Brain pericyte (primary cell): ENCODE measurements at places on chromosomes 5 and 9.

DNA sequence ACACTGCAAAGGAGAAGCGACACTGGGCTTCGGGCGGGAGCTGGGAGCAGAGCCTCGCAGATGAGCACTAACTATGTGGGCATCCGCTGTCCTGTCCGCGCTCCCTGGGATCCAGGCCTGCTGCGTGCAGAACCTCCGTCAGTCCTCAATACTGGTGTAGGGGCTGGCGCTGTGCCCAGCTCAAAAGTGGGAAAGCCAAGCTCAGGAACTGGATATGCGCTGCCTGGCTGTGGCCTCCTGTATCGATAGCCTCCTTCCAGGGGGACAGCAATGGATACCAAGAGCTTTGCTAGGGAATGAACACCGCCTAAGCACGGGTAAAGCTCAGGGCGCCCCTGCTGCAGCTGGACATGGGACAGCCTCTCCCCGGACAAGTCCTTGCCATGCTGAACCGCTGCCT is 270.4 kb downstream of the NSG2 start:
- no peak for DNase-seq

DNA sequence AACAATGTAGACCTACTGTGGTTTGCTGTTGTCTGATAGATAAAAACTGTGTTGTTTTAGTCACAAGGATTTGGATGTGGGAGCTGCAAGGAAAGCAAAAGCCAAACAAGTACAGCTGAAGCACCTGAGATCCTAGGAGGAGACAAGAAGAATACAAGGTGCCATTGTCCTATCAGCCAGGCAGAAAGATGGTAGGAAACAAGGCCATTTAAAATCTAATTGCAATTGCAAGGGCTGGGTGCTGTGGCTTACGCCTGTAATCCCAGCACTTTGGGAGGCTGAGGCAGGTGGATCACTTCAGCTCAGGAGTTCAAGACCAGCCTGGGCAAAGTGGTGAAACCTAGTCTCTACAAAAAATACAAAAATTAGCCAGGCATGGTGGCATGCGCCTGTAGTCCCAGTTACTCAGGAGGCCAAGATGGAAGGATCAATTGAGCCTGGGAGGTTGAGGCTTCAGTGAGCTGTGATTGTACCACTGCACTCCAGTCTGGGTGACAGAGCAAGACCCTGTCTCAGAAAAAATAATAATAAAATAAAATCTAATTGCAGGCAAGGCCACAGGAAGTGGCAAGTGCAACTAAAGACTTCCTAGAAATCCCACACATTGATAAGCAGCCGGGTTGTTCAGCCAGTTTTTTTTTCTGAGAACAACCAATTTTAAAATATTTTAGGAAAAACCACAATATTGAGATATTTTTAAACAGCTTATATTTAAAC is 22.6 kb downstream of the DOCK8 start:
- no peak for DNase-seq

GRCh38 chr9:129457325-129457779 is 163.5 kb downstream of the C9orf50 start:
- DNase-seq: no peak

GRCh38 chr9:132160802-132161742 is 786 bp upstream of the NTNG2 start:
- DNase-seq: no peak

- peak; percentile 86 for DNase-seq
Measured at GRCh38 chr9:114169029-114169951, 14.0 kb downstream of the COL27A1 start.

DNA sequence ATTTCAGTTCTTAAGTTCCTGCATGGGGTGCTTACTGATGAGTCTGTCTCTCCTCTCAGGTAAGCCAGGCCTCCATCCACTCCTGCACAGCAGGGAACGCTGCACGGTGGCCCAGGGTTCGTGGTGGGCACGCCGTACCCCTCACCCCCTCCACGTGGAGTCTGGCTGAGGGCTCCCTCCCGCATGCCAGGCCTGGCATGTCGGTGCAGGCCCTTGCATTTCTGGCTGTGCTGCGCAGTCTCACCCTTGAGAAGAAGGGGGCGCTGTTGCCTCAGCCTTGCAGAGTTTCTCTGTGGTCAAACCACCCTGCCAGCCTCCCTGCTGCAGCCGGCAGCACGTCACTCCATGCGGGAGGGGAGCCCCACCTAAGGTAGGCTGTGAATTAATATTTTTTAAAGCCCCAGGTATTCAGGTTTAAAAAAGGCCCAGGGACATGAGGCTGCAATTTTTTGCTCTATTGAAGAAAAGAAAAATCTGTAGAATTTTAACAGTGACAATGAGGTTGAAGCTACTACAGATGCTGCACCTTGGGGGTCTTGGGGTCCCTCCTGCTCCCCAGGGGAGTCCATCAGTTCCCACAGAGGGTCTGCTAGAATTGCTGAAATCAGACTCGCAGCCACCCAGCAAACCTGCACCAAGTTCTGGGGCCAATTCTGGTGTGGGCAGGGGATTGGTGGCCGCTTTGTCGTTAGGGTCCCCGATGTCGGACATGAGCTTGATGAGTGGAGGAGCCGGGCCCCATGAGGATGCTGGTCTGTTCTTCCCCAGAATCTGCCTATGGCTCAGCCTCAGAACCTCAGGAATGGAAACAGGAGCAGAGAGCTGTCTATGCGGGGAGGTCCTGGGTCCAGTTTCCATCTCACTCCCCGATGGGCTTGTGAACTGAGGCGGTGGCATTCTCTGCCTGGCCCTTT is 52.6 kb downstream of the TENT4A start:
- no peak for DNase-seq

GRCh38 chr9:121720311-121721057 is 69.0 kb downstream of the DAB2IP start:
- DNase-seq: no peak

- DNase-seq: no peak
Measured at GRCh38 chr9:74554751-74555419, 57.8 kb downstream of the RORB start.

GRCh38 chr9:31390403-31391025 is 993.9 kb upstream of the ACO1 start:
- no peak for DNase-seq

GRCh38 chr5:126267438-126267837 is 155.8 kb upstream of the GRAMD2B start:
- no peak for DNase-seq

GRCh38 chr9:136138566-136138965 is 19.9 kb upstream of the TMEM250 start:
- no peak for DNase-seq

DNA sequence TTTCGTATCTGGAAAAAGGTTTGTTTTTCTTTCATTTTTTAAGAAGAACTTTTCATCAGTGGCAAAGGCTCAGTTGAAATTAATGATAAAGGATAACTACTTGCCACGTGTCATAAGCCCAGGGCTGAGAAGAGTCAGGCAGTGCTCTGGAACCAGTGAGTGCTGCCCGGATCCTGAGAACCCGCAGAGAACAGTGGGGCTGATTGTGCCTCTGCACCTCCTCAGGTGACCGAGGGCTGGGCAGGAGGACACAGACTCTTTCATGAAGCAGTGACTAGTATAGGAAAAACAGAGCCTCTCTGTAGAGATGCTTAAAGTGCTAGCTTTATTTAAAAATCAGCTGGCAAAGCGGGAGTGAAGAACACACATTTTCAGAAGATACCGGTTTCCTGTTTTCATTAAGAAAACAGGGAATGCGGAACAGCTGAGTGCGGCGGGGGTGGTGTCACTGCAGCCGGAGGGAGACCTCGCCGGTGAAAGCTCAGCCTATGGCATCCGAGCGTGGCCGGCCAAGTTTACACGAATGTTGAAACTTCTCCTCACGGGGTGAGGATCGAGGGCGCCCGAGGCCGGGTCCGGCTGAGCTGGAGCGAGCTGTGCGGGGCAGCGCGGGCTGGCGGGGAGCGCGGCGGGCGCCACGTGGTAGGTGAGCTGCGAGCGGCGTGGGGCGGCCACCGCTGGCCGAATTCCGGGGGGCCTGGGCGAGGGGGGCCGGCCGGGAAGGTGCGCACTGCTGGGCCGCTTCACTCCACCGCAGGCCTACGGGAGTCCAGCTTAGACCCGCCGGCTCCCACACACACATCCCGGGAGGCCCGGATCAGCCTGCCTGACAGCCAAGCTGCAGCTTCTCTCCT is 134.7 kb upstream of the DMRT1 start:
- no peak for DNase-seq

GRCh38 chr9:37117956-37118355 is 2.4 kb upstream of the ZCCHC7 start:
- no peak for DNase-seq

GRCh38 chr9:84953797-84954705 is 284.5 kb downstream of the NTRK2 start:
- no peak for DNase-seq
